MM.1S (cell line): ENCODE measurements at places on chromosomes 3 and 15.

GRCh38 chr3:145209561-145209960 lies 951.4 kb downstream of the PLOD2 start:
- no peak for DNase-seq

- no peak for DNase-seq
These were observed 32.5 kb downstream of the MRPS25 start for GRCh38 chr3:15032650-15033049.

DNA sequence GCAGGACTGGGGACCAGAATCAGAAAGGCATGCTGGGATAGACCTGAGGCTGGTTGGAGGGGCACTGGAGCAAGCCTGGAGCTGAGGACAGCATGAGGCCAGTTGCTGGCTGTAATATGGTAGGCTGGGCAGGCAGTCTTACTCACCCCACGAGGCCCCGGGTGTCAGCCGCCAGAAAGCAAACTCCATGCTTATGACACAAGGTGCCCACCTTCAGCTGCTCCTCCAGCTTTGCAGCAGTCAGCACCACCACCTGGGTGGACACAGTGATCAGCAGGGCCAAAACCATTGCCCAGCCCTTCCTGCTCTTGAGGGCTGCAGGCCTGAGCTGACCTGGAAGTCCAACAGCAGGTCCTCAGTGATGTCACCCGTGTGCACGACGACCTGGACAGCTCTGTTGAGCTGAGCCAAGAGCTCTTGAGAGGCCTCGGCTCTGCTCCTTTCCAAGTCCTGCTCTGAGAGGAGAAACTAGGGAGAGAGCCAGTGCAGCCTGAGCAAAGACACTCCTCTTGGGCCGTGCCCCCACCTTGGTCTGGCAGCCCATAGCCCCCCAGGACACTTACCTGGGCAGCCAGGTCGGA lies 747 bp downstream of the UBA7 start:
- no peak for DNase-seq

DNA sequence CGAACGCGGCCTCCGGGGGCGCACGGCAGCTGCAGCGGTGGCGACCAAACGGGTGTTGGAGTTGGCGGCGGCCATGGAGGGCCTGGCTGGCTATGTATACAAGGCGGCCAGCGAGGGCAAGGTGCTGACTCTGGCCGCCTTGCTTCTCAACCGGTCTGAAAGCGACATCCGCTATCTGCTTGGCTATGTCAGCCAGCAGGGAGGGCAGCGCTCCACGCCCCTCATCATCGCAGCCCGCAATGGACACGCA lies 725 bp downstream of the FEM1B start:
- peak; percentile 56 for DNase-seq

GRCh38 chr15:81170511-81170910 lies 26.2 kb upstream of the IL16 start:
- no peak for DNase-seq

DNA sequence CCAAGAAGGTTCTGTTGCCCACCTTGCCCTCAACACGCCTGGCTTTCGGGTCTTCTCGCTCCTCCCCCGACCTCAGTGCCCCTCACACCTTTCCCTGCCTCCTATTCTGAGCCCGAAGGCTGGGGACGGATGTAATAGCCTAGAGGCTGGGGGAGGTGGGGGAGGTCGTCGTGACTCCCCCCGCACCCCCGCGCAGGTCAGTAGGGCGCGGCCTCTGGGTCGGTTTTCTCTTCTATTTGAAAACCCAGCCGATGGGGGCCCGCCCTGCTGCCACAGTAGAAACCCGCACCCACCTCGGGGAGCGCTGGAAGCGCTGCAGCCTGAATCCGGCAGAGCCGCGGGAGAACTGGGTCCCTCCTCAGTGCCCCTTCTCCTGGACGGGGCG lies 1.0 kb upstream of the RBPMS2 start:
- no peak for DNase-seq
